ENCODE measurements at places on chromosomes 4 and X.

DNA sequence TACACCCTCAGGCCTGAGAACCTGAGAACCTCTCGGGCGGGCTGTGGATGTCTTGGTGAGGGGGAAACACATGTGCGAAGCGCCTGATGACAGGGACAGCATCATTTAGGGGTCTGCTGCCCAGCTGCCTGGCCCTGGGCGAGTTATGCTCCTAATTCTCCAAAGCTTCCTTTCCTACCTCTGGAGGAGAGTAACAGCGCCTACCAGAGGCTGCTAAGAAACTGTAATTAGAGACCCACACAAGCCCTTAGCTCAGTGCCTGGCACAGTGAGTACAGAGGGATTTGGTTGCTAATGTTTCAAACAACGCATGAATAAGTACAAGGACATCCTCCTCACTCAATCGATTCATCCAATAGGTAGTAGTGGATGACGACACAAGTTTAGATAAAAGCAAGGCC, 40.4 kb downstream of the BCOR start:
- DNase-seq, result no peak

DNA sequence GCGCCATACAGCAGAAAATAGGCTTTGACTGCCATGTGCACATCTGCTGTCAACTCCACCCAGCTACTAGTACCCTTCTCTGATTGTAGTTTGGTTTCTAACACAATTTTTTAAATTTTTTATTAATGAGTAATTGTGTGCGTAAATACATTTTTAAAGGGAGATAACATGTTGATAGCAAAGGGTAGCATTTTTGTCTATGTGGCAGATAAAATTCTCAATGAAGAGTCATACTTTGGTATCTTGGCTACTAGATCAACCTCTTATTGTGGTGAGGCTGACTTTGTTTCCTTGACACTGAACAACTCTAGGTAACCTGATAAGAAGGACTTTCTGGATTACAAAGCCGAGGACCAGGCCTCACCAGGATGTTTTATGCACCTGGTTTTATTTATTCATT, 9.5 kb downstream of the ADH4 start:
- no peak for DNase-seq

DNA sequence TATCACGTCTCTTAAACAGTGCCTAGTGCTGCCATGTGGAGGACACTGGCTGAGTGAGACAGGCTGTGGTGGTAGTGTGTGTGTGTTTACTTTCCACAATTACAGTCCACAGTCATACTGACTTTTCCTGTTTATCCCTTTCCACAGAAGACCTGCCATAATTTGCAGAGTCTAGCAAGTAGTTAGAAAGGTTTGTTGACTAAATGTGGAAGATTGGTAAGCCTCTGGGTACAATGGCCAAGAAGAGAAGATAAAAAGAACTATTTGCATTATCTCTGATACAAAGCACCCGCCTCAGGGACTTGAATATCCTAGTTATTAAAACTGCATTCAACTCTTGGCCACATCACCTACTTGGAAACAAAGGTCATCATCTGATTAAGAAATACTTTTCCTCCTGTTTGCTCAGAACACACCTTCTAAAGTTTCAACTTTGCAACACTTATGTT, 89.1 kb downstream of the FAM13A start:
- no peak for DNase-seq

GRCh38 chr4:85486425-85487086, 11.6 kb downstream of the ARHGAP24 start:
- DNase-seq, result no peak

DNA sequence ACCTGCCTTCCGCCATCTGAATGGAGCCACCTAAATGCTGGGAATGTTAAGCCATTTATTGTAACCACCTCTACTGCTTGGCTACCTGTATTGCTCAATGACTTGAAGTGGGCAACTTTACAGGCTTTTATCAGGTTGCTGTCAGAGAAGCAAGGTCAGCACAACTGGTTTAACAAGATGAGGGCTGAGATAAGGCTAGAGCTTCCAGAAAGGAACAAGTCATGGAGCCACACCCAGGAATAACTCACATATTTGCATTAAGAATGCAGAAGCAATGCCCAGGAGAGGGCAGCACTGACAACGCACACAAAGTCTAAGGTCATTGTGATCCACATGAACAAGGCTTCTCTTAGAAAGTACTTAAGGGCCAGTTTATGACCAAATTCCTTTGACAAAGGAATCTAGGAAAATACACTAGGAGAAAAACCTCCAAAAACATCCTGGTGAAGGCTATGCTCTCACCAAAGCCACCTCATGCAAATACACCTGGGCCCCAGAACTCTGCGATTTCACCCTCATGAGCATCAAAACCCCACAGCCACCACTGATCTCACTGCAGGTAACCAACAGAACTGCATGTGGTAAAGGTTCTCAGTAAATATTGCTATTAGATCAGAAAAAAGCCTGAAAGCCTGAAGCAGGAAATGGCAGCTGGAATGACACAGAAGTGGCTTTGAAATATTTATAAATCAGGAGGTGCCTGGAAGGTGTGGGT, 15.0 kb upstream of the STS start:
- DNase-seq, result peak; percentile 63

- no peak for DNase-seq
Observed at GRCh38 chr4:121679267-121679666, 17.5 kb downstream of the ANXA5 start.

DNA sequence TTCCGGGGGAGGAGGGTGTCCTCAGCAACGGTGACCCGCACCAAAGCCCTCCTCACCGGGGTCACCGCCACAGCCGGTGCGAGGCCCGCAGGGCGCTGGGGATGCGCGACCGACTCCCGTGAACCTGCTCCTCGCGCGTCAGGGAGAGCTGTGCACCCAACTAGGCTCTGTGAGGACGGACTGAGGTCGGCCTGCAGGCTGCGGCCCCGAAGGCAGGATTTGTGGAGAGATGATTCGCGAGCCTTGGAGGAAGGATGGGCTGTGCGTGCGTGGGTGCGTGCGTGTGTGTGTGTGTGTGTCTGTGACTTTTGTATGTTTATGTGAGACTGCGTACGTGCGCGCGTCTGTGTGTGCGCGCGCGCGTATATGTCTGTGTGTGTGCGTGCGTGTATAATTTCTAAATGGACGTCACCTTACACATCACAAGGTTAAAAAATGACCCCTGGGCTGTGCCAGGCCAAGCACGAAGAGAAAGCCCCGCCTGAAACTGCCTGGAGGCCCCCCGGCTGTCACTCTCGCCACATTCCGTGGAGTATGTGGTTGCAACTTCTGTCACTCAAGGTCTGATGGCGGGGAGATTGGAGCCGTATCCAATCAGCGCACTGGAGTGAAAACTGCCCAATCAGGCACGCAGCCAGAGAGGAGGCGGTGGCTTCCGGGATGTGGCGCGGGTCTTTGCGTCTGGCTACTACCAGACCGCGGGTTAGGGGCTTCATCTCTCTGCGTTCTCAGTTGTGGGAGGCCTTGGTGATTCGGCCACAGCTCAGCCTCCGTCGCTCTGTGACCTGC, at the start of gene ZNF141:
Gene ZNF141, plus strand, starts transcription at position 672 of the 789 bp plus-strand sequence. CDS start 170 bp downstream, outside the sequence.
- DNase-seq, result peak; percentile 97

DNA sequence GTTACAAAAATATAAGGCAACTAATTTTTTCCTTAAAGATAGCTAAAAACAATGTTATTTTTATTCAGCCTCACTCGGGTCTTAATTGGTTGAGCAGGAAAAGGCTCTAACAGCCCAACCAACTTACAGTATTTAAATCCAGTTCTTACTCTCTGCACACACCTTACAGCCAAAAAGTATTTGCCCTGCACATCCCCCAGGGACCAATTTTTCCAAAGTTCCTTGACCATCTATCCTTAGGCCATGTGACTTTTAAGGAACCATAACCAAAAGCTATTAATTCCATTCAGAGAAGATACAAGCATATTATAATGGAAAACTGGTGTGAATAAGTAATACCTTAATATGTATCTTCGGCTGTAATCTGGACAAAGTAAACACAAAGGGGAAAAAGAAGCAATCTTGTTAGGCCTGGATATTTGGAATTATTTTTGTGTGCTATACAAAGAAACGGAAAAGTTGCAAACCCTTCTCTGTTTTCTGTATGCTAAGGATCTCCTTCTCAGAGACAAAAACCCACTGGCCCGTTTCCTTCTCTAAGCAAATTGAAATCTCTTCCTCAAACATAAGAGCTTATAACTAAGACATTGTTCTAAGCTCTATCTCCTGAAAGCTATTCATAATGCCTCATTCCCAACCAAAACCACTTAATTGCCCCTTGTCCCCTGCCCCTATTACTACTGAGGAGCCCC, 1.0 kb upstream of the THAP9 start:
- DNase-seq, result no peak

DNA sequence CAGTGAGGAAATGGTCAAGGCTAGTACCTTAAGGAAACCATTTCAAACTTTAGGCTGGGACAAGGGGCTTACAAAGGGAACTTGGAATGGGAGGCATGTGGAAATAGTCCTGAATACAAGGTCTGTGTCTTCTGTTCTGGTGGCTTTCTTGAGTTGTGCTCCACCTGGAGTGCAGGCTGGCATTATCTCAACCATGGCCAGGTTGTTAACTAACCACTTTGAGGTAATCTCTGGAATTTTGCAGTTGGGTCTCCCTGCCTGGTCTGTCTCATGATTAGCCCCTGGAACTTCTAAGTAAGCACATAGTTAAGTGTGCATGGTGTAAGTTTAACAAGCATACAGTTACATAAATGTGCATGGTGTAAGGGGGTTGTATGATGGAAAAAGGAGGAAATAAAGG, 77.5 kb downstream of the PCDH18 start:
- DNase-seq, result no peak

DNA sequence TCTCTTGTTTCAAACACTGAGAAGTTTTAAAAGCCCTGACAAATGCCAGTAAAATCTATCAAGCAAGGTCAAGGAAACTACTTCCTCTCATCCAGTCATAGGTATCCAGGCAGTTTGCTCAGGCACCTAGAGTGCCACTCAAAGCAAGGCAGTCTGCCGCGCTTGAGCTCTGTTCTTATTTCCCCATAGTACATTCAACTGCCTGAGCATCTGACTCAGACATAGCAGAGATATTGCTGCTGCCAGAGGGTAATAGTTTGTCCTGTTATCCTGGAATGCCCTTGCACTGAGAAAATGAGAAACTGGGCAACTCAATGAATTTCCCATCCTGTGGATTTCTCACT, 16.1 kb upstream of the ATP8A1 start:
- DNase-seq, result no peak

GRCh38 chrX:39850630-39851152, 247.1 kb downstream of the BCOR start:
- peak; percentile 95 for DNase-seq

GRCh38 chr4:177127658-177128057, 182.0 kb upstream of the NEIL3 start:
- no peak for DNase-seq

Data from WERI-Rb-1 (cell line).